Small intestine (tissue), 16 donors: ENCODE measurements at places on chromosomes 16 and 17. TPM values are rescaled to one million over a fixed set of nuclear protein-coding genes. Genes with fewer than 3 reads are reported as not detected.
A peak's percentile ranks its signal among the peaks of the same experiment; 100 is the strongest.

Gene C17orf58
- 13.1 TPM for polyA plus RNA-seq

DNA sequence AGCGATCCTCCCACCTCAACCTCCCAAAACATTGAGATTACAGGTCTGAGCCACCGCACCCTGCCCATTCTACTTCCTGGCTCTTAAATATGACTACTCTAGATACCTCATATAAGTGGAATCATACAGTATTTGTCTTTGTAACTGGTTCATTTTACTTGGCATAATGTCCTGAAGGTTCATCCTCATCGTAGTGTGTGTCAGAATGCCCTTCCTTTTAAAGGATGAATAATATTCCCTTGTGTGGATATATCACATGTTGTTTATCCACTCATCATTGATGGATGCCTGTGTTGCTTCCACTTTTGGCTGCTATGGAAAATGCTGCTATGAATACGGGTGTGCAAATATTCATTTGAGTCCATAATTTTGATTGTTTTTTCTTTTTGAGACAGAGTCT lies 5.7 kb upstream of the CETP start:
- no peak overlapping the region for H3K27ac ChIP-seq
- H3K4me3 ChIP-seq, result no peak overlapping the region
- no peak for DNase-seq

Gene KRTAP2-2
- not detected for polyA plus RNA-seq

DNA sequence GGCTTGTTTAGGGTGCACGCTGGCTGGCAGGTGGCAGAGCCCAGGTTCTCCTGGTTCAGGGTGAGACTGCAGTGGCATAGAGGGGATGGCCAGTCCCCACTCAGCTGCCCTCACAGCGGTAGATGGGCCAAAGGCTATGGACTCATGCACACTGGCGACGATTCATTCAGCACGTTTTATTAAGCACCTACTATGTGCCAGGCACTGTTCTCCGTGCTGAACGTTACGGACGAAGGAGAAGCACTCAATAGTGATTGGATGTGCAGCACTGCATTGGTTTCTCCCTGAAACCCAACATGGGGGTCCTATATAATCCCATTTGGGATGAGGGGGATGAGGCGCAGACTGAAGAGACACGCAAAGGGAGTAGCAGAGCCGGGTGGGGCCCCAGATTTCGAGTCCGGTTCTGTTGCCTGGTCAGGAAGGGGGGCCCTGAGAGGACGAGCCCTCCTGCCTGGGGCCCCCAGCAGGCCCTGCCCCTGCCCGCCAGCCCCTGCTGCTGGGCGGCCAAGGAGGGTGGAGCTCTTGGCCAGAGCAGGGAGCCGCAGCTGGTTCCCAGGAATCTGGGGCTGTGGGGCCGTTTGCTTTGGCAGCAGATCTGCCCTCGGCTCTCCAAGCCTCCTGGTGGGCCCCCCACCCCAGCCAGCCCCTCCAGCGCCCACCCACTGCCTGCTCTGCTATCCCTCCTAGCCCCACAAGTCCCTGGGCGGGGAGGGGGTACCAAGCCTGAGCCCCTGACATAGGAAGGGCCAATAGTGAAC lies 8.8 kb downstream of the GLIS2 start:
- no peak for DNase-seq
- H3K36me3 ChIP-seq, result peaks cover 13% of the 10 kb centered on the region
- H3K27me3 ChIP-seq, result no peaks in the 10 kb centered on the region
- H3K27ac ChIP-seq, result peak overlapping the region; percentile 63

GRCh38 chr16:16019488-16019887 lies 70.1 kb downstream of the ABCC1 start:
- H3K4me3 ChIP-seq, result no peak overlapping the region
- H3K4me1 ChIP-seq, result peaks cover 7% of the 10 kb centered on the region
- H3K36me3 ChIP-seq, result peaks cover 23% of the 10 kb centered on the region
- DNase-seq, result no peak

Gene FSCN2
- polyA plus RNA-seq, result not detected

GRCh38 chr16:71344315-71344905 lies 14.1 kb upstream of the CALB2 start:
- no peaks in the 10 kb centered on the region for H3K36me3 ChIP-seq
- H3K27ac ChIP-seq, result no peak overlapping the region
- DNase-seq, result no peak

DNA sequence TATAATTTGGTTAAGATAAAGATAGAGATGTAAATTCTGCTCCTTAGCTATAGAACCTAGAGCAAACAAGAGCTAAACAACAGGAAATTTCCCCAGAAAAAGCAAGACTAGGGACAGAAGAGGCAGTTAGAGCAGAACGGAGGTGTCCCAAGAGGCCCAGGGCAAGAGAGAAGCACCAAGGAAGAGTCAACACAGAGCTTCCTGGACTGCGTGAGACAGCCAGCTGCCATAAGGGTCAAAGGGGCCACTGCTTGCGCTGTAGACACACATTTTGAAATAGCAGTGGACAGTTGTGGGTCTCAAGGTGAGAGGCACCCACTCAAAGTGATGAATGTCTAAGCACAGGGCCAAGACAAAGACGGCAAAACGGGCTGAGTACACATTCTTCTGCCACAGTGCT lies 156.6 kb downstream of the PARN start:
- no peak overlapping the region for H3K4me3 ChIP-seq
- no peaks in the 10 kb centered on the region for H3K36me3 ChIP-seq
- DNase-seq, result no peak
- no peak overlapping the region for H3K27ac ChIP-seq
- H3K27me3 ChIP-seq, result no peaks in the 10 kb centered on the region
- no peaks in the 10 kb centered on the region for H3K4me1 ChIP-seq

DNA sequence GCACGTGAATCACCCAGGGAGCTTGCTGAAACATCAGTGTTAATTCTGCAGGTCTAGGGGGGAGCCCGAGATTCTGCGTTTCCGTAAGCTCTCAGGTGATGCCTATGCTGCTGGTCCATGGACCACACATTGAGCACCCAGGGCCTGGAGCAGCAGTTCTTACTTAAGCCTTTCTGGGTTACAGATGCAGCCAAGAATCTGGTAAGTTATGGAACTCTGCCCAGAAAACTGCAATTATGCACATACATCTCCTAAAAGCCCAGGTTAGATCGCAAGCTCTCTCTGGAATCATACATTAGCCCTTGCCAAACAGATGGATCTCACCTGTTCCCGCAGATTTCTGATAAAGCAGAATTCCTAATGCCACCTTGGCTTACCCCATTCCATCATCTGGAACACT lies 265.9 kb upstream of the SALL1 start:
- no peaks in the 10 kb centered on the region for H3K27me3 ChIP-seq
- no peaks in the 10 kb centered on the region for H3K36me3 ChIP-seq
- DNase-seq, result no peak
- no peak overlapping the region for H3K4me3 ChIP-seq
- H3K27ac ChIP-seq, result no peak overlapping the region

GRCh38 chr16:21598206-21598605 lies 1.2 kb upstream of the METTL9 start:
- H3K36me3 ChIP-seq, result no peaks in the 10 kb centered on the region
- H3K4me1 ChIP-seq, result no peaks in the 10 kb centered on the region
- no peaks in the 10 kb centered on the region for H3K27me3 ChIP-seq
- DNase-seq, result no peak

DNA sequence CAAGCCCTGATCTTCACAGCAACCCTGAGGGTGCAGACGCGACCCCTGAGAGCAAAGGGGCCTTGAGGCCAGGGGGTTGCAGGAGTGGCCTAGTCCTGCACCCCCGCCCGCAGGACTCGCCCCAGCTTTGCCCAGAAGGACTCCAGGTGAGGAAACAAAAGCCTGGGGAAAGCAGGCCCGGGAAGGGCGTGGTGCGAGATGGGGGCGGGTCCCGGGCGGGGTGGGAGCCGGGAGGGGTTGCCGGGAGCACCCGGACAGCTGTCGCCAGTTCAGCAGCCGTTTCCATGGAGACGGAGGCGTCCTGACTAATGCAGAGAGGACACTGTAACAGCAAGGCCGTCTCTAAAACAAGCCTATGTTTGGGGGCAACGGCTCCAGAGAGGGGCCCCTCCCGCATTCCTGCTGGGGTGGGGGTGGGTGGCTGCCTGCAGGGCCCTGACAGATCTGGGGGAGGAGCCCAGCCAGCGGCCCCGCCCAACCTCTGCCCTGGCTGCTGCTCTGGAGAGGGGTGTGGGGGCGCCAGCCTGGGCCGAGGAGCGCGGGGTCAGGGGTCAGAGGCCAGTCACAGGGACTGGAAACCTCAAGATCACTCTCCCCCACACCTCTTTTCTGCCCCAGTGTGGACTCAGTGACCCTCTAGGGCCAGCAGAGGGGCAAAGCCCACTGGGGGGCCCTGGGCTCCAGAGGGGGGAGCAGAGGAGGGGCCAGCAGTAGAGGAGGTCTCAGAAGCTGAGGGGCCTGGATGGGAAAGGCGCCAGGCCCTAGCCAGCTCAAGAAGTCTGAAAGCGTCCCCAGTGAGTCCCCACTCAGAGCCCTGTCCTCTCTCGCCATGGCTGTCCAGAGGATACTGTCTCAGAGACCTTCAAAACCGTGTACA lies 3.1 kb upstream of the TPPP3 start:
- H3K4me3 ChIP-seq, result no peak overlapping the region
- peak; percentile 91 for DNase-seq
- H3K36me3 ChIP-seq, result no peaks in the 10 kb centered on the region
- no peaks in the 10 kb centered on the region for H3K27me3 ChIP-seq
- peak overlapping the region; percentile 22 for H3K27ac ChIP-seq

DNA sequence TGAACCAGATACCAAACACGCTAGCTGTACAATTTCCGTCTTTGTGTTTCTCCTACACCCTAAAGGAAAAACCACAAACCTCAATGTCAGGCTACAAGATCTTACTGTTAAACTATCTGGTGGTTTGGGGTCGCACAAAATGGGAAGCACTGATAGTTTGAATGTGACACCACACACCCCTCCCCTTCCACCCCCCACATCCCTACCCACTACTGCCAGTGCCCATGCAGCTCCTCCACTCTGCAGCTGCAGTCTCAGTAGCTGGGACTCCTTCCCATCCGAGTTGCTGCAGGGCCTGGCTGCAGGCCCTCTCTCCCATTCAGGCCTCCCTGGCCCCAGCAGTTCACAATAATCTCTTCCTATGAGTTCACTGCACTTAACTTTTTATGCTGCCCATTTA lies 18.4 kb downstream of the TRAP1 start:
- no peaks in the 10 kb centered on the region for H3K4me1 ChIP-seq
- no peak overlapping the region for H3K27ac ChIP-seq
- H3K4me3 ChIP-seq, result no peak overlapping the region
- H3K36me3 ChIP-seq, result peaks cover 24% of the 10 kb centered on the region
- no peak for DNase-seq

Gene NSF
- polyA plus RNA-seq, result 18.1 TPM

Gene KRTAP1-1
- polyA plus RNA-seq, result not detected

DNA sequence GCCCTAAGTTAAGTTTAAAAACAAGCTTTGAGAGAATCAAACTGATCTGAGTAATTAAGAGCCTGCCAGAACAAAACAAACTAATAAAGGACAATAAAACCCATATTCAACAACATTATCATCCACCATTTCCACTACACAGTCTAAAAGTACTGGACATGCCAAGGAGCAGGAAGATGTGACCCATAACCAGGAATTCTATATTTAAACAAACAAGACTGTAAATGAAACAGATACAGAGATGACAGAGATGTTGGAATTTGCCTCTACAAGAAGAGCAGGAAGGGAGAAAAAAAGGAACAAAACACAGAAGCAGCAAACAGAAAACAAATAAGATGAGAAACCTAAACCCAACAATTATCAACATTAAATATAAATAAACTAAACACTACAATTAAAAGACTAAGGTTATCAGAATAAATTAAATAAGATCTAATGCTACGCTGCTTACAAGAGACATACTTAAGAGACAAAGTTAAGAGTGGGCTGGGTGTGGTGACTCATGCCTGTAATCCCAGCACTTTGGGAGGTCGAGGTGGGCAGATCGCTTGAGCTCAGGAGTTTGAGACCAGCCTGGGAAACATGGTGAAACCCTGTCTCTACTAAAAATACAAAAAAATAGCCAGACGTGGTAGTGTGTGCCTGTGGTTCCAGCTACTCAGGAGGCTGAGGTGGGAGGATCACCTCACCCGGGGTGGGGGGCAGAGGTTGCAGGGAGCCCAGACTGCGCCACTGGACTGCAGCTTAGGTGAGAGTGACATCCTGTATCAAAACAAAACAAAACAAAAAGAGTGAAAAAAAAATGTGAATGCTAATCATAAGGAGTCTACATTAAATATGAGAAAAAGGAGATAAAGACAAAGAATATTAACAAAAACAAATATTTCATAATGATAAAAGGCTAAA lies 50.6 kb downstream of the CREBBP start:
- no peak overlapping the region for H3K4me3 ChIP-seq
- no peak for DNase-seq
- no peaks in the 10 kb centered on the region for H3K4me1 ChIP-seq
